ENCODE measurements at places on chromosomes 2 and 18. TPM values are rescaled to one million over a fixed set of nuclear protein-coding genes. Genes with fewer than 3 reads are reported as not detected.

GRCh38 chr2:205836477-205837221 lies 154.3 kb downstream of the NRP2 start:
- H3K4me3 ChIP-seq: no peak overlapping the region
- no peaks in the 10 kb centered on the region for H3K36me3 ChIP-seq
- no peaks in the 10 kb centered on the region for H3K27me3 ChIP-seq
- no peak for DNase-seq
- H3K27ac ChIP-seq: no peak overlapping the region

GRCh38 chr2:233760043-233760442 lies at the start of gene UGT1A1:
Gene UGT1A1 (plus strand): TSS chr2:233760270. CDS start chr2:233760288, 18 bp downstream.
- no peak within 1 kb of the TSS for H3K27ac ChIP-seq
- no peak within 1 kb of the TSS for H3K4me3 ChIP-seq
- no peak for DNase-seq
- H3K27me3 ChIP-seq: no peaks in the 10 kb centered on the region
- H3K36me3 ChIP-seq: no peaks in the 10 kb centered on the region

- no peaks in the 10 kb centered on the region for H3K4me1 ChIP-seq
- DNase-seq: no peak
- H3K36me3 ChIP-seq: no peaks in the 10 kb centered on the region
Measured at GRCh38 chr2:25960920-25961319, 21.4 kb downstream of the KIF3C start.

DNA sequence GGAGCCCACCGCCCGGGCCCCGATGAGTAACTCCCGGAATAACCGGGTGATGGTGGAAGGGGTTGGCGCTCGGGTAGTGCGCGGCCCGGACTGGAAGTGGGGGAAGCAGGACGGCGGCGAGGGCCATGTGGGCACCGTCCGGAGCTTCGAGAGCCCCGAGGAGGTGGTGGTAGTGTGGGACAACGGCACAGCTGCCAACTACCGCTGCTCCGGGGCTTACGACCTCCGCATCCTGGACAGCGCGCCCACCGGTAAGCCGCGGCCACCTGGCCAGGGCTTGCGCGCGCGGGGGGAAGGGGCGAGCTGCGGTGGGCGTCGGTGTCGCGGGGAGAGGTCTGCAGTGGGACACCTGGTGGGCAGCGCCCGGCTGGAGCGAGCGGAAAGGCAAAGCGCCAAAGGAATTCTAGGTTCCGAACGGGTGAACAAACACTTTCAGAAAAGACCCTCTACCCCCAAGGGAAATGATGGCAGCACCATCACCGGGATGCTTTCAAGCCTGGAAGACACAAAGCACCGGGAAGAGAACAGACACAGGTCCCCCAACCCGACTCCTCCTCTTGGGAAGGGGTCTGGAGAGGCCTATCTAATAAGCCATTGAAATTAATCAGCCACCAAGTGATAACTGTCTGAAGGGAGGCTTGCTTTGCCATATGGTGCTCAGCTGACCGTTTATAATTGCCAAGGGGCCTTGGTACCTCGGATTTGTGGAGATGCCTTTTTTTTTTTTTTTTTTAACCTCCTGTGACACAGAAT lies 1.1 kb downstream of the MIB1 start:
- no peaks in the 10 kb centered on the region for H3K27me3 ChIP-seq
- peak overlapping the region; percentile 88 for H3K4me3 ChIP-seq
- DNase-seq: peak; percentile 68
- H3K36me3 ChIP-seq: no peaks in the 10 kb centered on the region
- H3K27ac ChIP-seq: peak overlapping the region; percentile 96

- H3K27me3 ChIP-seq: no peaks in the 10 kb centered on the region
- H3K27ac ChIP-seq: no peak overlapping the region
- no peak for DNase-seq
- no peaks in the 10 kb centered on the region for H3K4me1 ChIP-seq
Measured at GRCh38 chr2:1605102-1606045, 138.9 kb downstream of the PXDN start.

GRCh38 chr2:159851941-159852340 lies 53.9 kb upstream of the CD302 start:
- H3K4me3 ChIP-seq: no peak overlapping the region
- H3K4me1 ChIP-seq: no peaks in the 10 kb centered on the region
- no peaks in the 10 kb centered on the region for H3K36me3 ChIP-seq
- H3K27me3 ChIP-seq: no peaks in the 10 kb centered on the region

DNA sequence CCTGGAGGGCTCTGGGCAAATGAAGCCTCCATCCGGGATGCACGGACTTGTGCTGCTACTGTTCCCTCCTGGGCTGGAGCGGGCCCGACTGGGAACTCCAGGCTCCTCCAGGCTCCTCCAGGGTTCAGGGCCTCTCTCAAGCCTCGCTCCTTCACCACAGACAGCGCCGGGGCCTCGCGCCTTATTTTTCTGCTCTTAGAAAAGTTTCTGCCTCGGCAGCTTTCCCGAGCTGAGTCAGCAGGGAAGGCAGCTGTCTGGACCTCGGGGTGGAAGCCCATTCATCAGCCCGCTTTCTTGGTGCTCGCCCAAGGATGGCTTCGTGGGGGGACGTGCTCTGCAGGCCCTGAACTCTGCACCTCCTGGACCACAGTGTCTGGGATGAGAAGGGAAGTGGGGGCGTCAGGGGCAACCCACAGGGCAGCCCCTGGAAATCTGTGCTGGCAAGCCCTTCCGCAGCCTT lies 12.9 kb upstream of the TEX51 start:
- no peaks in the 10 kb centered on the region for H3K4me1 ChIP-seq
- no peaks in the 10 kb centered on the region for H3K36me3 ChIP-seq
- no peak for DNase-seq
- H3K4me3 ChIP-seq: peak overlapping the region; percentile 50

DNA sequence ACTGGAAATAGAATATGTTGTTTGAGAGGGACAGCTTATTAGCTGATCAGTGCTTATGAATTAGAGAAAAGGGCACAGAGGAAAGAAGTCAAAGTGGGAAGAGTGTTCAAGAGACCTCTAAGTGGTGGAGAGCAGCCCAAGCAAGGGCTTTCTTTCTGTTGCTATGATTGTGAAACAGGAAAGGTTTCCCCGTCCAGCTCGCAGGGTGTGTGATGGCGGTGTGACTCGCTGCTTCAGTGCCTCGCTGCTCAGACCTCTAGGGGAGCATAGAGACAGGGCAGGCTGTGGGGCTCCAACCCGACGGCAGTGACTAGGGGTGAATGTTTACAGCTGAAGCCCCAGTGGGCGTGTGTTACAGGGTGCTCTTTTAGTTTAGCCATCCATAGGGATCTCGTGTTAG lies 166.5 kb upstream of the COPS8 start:
- H3K27ac ChIP-seq: no peak overlapping the region
- DNase-seq: no peak
- no peak overlapping the region for H3K4me3 ChIP-seq
- no peaks in the 10 kb centered on the region for H3K4me1 ChIP-seq
- H3K36me3 ChIP-seq: no peaks in the 10 kb centered on the region

- H3K27ac ChIP-seq: no peak overlapping the region
- no peaks in the 10 kb centered on the region for H3K4me1 ChIP-seq
- no peak overlapping the region for H3K4me3 ChIP-seq
- H3K27me3 ChIP-seq: no peaks in the 10 kb centered on the region
- no peak for DNase-seq
- no peaks in the 10 kb centered on the region for H3K36me3 ChIP-seq
Measured at GRCh38 chr2:142598846-142599245, 278.6 kb upstream of the KYNU start.

- H3K4me3 ChIP-seq: no peak overlapping the region
- H3K36me3 ChIP-seq: no peaks in the 10 kb centered on the region
- DNase-seq: no peak
- H3K27me3 ChIP-seq: no peaks in the 10 kb centered on the region
Measured at GRCh38 chr18:62749389-62749788, 34.0 kb downstream of the PHLPP1 start.

- peak overlapping the region; percentile 92 for H3K27ac ChIP-seq
- H3K4me1 ChIP-seq: peaks cover 35% of the 10 kb centered on the region
- H3K27me3 ChIP-seq: no peaks in the 10 kb centered on the region
- no peak overlapping the region for H3K4me3 ChIP-seq
Measured at GRCh38 chr2:33133454-33133952, 186.8 kb downstream of the LTBP1 start.

DNA sequence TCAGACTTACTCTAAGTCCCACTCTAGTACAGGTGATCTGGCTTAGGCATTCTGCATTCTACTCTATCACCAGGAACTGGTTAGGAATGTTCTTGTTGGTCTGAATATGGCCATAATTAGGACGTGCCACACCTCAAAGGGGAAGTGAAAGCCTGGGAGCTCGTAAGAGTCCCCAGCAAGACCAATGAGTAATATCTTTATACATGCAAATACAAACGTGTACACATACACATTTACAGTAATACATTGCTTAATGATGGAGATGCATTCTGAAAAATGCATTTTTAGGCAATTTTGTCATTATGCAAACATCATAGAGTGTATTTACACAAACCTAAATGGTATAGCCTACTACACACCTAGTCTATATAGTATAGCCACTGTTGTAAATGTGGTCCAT lies 19.5 kb upstream of the ERCC3 start:
- no peak for DNase-seq
- no peak overlapping the region for H3K27ac ChIP-seq
- peaks cover 59% of the 10 kb centered on the region for H3K36me3 ChIP-seq
- no peaks in the 10 kb centered on the region for H3K4me1 ChIP-seq
- H3K27me3 ChIP-seq: no peaks in the 10 kb centered on the region

RPIA gene
- total RNA-seq: 4.4 TPM

HSPE1 gene
- 72.7 TPM for total RNA-seq

AQP12B gene
- not detected for total RNA-seq

LHCGR gene
- not detected for total RNA-seq

CRACDL gene
- 51.9 TPM for total RNA-seq

EVX2 gene
- not detected for total RNA-seq

TOGARAM2 gene
- not detected for total RNA-seq

INPP1 gene
- total RNA-seq: 13.3 TPM

NAT8 gene
- not detected for total RNA-seq

CYS1 gene
- total RNA-seq: 13.8 TPM

ALPI gene
- total RNA-seq: not detected
